ENCODE measurements at places on chromosomes 5 and 9.

- no peak for DNase-seq
Measured at GRCh38 chr5:133298447-133298846, 246.6 kb downstream of the HSPA4 start.

GRCh38 chr9:133986061-133986460, 6.1 kb downstream of the VAV2 start:
- DNase-seq = no peak

- DNase-seq = no peak
Measured at GRCh38 chr9:137429974-137430722, 7.0 kb downstream of the NOXA1 start.

GRCh38 chr5:138722544-138723177, 30.6 kb upstream of the CTNNA1 start:
- DNase-seq = no peak

- no peak for DNase-seq
Measured at GRCh38 chr5:82332886-82333615, 54.9 kb upstream of the RPS23 start.

GRCh38 chr5:107887166-107887943, 216.6 kb upstream of the EFNA5 start:
- no peak for DNase-seq

GRCh38 chr9:6973089-6973488, 215.3 kb downstream of the KDM4C start:
- no peak for DNase-seq

DNA sequence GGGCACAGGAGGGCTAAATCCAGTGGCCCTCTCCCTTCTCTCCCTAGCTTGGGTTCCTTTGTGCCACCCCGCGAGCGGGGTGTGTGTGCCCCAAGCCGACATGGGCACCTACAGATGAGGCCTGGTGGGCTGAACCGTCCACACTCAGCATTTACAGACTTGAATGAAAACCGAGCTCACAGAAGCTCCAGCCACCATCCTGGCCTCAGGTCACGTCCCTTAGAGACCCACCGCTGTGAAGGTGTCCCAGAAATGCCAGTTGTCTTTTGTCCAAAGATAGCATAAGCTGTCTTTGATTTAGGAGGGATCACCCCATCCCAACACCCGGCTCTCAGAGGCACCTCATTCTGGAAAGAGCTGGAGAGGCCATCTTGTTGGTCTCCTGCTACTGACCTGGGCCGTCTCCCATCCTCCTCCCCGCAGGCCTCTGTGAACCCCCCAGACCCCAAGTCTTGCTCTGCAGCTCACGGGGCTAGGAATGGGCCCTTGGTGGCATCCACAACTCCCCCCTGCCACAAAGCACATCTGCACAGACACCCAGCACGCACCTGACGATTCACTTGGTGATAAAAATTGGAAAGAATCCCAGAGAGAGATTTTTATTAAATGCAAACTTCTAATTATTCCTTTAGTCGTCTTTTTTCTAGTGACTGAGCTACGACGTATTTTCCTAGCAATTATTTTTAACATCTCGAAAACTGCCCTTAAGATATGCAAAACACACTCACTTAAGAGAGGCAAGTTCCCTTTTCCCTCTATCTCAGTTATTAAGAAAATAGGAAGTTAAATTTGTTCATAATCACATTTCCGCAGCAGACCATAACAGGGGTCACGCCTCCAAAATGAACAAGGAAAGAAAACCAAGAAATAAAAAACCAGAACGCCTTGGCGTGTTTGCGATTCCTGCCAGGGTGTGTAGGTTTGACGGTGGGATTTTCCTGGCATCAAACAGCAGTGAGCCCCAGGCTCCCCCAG, 80.5 kb upstream of the LMX1B start:
- no peak for DNase-seq

DNA sequence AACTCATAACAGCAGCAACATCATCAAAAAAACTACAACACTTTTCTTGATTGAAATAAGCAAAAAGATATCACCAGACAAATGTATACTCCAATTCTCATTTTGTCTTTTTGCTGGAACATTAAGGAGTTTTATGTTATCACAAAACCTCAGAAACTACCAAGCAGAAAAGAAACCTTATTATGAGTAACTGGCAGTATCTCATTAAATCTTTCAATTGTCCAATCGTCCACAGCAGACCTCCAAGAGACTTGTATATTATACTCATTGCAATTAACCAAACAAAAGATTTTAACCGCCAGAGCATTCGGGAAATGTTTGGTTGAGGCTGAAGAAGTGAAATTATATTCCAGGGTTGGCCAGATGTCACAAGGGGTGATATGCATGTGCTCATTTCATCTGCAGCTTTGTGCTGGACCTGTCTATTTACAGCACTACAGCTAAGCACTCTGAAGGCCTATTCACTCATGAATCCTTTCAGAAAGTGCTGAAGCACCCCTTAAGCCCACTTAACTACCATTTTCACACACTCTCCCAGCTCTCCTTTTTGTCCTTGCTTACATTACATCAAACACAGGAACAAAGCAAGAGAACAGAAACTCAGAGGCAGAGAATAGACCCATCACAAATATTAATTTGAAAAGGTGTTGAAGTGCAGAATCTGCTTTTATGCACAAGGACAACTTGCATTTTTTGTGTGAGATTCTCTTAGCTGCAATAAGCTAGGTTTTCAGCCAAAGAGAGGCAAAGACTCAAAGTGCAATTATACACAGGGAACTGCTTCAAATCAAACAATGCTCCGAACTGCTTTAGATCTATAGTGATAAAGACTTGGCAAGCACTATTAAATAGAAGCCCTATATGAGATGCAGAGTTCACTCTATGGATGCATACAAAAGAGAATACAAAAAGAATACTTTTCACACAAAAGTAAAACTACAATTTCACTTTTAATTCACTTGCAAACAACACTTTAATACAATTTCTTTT, 150.4 kb upstream of the POU5F2 start:
- DNase-seq = no peak

DNA sequence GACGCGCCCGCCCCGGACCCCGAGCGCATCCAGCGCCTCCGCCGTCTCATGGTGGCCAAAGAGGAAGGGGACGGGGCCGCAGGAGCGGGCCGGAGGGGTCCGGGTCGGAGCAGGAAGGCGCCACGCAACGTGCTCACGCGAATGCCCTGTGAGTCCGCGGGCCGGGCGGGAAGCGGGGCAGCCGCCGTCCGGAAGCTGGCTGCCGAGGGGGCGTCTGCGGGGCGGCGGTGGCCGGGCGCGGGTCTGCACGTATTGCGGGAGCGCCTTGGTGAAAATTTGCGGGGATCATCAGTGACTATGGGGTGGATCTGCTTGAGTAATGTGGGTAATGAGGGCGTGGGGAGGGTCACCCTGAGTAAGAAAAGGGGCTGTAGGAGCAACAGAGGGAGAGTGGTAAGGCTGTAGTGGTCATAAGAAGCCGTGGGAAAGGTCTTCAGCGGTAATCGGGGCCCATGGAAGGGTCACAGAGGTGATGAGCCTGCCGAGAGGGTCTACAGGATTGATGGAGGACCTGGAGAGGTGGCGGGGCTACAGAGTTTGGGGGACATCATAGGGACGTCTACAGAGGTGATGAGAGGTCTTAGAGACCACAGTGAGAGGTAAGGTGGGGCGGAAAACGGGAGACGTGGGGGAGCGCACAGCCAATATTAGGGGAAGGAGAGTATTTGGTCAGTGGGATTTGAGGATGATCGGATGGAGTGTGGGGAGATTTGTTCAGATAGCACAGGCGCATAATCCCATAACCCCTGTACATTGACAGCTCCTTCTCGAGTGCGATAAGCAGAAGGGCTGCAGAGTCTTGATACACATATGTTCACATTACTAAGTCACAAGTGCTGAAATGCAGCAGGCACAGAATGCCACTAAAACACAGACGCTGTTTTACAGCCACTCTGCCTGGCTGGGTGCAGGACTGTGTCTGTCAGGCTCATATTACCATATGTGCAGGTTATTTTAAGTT, 819 bp downstream of the LSM11 start:
- DNase-seq = no peak

DNA sequence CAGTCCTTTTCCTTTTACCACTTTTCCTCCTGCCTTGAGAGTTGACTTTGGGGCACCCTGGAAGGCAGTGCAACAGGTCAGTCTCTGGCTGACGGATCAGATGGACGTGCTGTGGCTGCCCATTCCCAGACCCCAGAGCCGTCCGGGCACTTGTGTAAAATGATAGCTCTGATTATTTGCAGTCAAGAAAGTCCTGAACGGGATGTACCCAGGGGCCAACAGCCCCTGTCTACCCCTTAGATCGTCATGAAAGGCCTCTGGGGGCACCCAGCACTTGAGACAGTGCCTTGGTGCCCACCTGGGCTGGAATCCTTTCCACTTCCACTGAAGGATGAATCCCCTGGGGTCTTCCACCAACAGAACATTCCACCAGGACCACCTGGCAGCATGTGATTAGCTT, 17.7 kb upstream of the ANGPTL2 start:
- no peak for DNase-seq

DNA sequence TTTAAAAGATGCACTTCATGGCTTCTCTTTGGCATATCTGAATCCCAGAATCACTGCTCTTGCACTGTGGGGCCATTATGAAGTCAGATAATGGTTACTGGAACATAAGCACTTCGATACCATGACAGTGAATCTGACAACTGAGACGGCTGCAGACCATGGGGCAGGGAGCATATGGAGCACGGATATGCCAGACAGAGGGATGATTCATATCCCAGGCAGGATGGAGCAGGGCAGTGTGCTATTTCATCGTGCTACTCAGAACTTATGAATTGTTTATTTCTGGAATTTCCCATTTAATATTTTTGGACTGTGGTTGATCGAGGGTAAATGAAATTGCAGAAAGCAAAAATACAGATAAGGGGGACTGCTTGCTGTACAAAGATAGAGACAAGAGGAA, 145.0 kb downstream of the EGFLAM start:
- no peak for DNase-seq

DNA sequence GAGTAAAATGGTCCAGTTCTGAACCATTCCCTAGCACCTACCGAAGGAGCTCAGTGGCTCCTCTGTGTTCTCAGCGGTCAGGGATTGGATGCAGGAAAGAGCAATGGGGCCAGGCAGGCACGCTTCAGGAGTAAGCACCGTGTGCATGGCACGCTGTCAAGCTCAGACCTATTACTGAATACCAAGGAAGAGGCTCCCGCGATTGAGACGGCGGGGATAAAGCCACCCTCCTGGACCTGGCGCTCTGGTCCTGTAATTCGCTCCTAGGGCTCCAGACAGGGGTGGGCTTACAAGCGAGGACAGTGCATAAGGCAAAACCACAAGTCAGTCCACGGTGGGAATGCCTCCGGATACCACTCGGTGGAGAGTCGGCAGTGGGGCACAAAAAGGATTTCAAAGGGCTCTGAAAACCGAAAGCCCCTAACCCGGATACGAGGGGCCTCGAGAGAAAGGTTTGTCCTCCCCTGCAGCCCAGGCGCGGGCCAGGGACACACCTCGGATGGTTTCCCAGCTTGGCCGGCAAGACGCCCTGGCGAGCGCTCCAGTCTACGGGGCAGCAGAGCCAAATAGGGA, 988 bp downstream of the OXCT1 start:
- DNase-seq = peak; percentile 49

GRCh38 chr9:134146774-134147493, 11.1 kb downstream of the WDR5 start:
- DNase-seq = no peak
